Fibroblast of lung (primary cell): ENCODE measurements at places on chromosomes 3 and 15. TPM values are rescaled to one million over a fixed set of nuclear protein-coding genes. Genes with fewer than 3 reads are reported as not detected.

ALDH1A2 gene
- 2.3 and 7.7 TPM in 2 replicates for total RNA-seq

CCDC54 gene
- not detected in 2 replicates for total RNA-seq

COL8A1 gene
- total RNA-seq = 24.7 and 85.4 TPM in 2 replicates

ASB14 gene
- total RNA-seq = not detected in 2 replicates

RBP2 gene
- total RNA-seq = not detected in 2 replicates

C3orf49 gene
- not detected in 2 replicates for total RNA-seq

CPEB1 gene
- 24.9 and 62.3 TPM in 2 replicates for total RNA-seq

PLOD2 gene
- total RNA-seq = 85.8 and 114 TPM in 2 replicates

SNTN gene
- not detected in 2 replicates for total RNA-seq

GAP43 gene
- under 0.01 and 0.17 TPM in 2 replicates for total RNA-seq

LRRIQ4 gene
- under 0.01 TPM in 1 of 2 replicates, not detected in the other for total RNA-seq

FILIP1L gene
- 71.4 and 92.8 TPM in 2 replicates for total RNA-seq

CNTN3 gene
- total RNA-seq = 3.9 and 8.3 TPM in 2 replicates

ACSBG1 gene
- not detected in 2 replicates for total RNA-seq

SNRPN gene
- 139 and 163 TPM in 2 replicates for total RNA-seq

FBN1 gene
- total RNA-seq = 260 and 446 TPM in 2 replicates

IGSF10 gene
- total RNA-seq = 45.9 and 55.0 TPM in 2 replicates

NANOGP8 gene
- total RNA-seq = not detected in 2 replicates

PLA2G4D gene
- total RNA-seq = not detected in 2 replicates

PARP15 gene
- 0.26 and 1.2 TPM in 2 replicates for total RNA-seq

SEMA3G gene
- total RNA-seq = under 0.01 and 0.17 TPM in 2 replicates

LEKR1 gene
- total RNA-seq = 0.26 and 1.3 TPM in 2 replicates

ARGFX gene
- total RNA-seq = not detected in 2 replicates

TTC14 gene
- total RNA-seq = 23.9 and 33.4 TPM in 2 replicates

GUCA1C gene
- not detected in 2 replicates for total RNA-seq

PHLDB2 gene
- 43.4 and 47.9 TPM in 2 replicates for total RNA-seq

GPR156 gene
- under 0.01 and 0.33 TPM in 2 replicates for total RNA-seq

STXBP5L gene
- total RNA-seq = not detected in 2 replicates

MCF2L2 gene
- total RNA-seq = under 0.01 TPM in 2 replicates

ROBO2 gene
- total RNA-seq = 1.5 and 1.8 TPM in 2 replicates
